ENCODE measurements at places on chromosomes 7 and 10.

DNA sequence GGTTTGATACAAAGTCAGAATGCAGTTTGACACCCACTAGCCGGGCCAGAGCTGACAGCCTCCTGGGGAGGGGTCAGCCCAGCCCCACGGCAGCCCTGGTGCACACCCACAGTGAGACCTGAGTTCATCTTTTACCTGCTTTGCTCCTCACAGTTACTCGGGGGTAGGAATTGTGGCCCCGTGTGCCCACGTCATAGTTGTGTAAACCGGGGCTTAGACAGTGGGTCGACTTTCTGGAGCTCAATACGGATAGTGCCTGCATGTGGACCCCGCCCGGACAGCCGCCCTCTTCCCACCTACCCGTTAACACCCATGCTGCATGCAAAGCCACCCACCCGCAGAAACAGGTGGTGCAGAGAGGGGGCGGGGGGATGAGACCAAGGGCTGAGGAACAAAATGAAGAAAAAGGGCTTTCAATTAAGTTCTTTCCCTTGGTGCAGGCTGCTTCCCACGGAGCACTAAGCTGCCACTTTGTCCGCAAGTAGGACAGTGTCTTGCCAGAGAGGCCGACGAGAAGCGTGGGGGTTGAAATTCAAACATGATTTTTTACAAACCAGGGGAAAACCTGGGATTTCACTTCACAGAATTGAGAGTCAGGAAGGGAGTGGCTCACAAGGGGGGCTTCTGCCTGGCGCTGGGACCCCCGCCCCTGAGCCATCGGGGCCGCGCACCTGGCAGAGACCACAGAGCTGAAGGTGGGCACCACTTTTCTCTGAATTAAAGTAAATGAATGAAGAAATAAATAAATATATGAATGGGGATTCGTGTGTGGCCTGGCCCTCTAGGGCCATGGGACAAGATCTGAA is 24.6 kb upstream of the FOXL3 start:
- DNase-seq, result no peak

DNA sequence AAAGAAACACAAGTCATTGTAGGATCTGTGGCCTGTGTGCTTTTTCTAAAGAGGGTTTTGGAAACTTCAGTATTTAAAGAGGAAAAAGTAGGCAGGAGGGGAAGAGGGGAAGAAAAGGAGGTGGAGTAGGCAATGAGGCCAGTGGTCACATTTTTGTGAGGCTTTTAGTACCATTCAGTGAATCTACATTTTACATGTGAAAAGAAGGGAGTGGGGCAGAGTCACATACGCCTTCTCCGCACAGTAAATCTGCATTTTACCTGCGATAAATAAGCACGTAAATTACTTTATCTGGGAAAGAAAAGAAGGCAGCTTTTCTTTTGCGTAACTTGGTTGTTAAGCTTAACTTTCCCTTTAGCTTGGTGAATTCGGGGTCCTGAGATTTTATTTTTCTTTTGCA is 13.2 kb downstream of the CHST12 start:
- DNase-seq, result no peak

- DNase-seq, result no peak
These were observed 73.2 kb downstream of the SDK1 start for GRCh38 chr7:3374239-3374638.

DNA sequence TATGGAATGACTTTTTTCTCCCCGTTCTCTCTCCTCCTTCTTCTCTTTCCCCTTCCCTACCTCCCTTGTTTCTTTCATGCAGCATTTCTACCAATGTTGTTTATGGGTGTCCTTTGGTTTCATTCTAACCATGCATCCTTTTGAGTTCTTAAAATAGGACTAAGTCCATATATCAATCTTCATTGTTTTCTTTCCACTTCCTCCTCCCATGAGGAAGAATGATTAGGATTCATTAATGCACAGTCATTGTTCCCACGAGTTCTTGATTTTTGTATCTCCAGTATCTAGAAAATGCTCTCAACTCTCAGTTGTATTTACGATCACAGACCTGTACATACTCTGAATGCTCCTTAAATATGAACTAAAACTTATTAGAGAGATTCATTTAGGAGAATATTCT is 153.3 kb downstream of the LRRC4 start:
- DNase-seq, result no peak

- no peak for DNase-seq
These were observed 461.5 kb upstream of the COBL start for GRCh38 chr7:51778121-51778520.

GRCh38 chr7:17991866-17992648 is 35.6 kb downstream of the PRPS1L1 start:
- peak; percentile 31 for DNase-seq

- no peak for DNase-seq
These were observed 92.4 kb downstream of the CXCL12 start for GRCh38 chr10:44292390-44293002.

GRCh38 chr10:102195296-102195870 is 30.7 kb upstream of the ELOVL3 start:
- DNase-seq, result no peak

All from activated T-cell treated with anti-CD3 and anti-CD28 coated beads, Interleukin-2, amount 50 U/mL, for 72 hours (primary cell).